ENCODE measurements at places on chromosomes 1 and 21.

DNA sequence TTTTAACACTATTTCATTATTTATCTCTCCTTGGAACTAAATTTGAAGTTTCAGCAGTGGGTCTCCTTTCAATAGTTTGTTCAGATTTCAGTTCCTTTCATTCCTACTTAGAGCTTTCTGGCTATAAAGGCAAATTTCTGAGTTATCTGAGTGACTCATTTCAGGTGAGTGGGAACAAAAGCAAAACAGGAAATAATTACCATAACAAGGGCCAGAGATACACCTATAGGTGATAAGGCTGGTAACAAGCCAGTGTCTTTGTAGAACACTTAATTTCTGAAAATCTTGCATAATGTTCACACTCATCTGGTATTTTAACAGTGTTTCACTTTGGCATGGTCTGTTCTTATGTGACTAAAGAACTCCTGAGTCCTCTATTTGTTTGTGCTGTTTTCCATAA, 64.5 kb upstream of the PRRC2C start:
- DNase-seq = no peak

DNA sequence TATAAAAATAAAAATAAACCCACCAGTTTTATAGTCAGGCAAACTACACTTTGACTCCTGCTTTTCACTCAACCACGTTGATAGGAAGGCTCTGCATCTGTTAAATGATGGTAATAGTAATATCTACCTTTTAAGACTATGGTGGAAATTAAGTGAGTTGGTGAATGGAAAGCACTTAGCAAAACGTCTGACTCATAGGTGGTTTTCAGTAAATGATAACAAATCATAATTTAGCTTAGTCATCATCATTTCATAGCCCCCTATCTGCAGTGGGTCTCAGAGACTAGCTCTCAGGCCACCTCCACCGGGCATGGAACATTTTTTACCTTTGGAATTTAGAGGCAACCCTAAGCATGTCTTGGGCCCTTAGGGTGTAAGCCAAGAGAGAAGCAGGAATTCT, 160.0 kb downstream of the PDE4B start:
- DNase-seq = no peak

DNA sequence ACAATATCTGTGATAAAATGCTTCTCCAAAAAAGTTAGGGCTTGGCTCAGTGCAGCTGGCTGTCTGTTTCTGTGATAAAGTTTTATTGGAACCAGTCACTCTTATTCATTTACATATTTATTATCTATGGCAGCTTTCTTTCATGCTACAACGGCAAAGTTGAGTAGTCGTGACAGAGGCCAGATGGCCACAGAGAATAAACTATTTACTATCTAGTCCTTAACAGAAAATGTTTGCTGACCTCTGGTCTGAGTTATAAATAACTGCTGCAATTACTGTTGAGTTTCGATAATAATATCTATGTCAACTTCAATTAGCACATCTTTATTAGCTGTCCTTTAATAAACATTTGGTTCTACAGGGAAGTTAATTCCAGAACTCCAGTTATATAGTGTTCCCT, 180.2 kb upstream of the RUNX1 start:
- no peak for DNase-seq

- DNase-seq = no peak
These were observed 659 bp downstream of the AGO1 start for GRCh38 chr1:35883635-35884101.

DNA sequence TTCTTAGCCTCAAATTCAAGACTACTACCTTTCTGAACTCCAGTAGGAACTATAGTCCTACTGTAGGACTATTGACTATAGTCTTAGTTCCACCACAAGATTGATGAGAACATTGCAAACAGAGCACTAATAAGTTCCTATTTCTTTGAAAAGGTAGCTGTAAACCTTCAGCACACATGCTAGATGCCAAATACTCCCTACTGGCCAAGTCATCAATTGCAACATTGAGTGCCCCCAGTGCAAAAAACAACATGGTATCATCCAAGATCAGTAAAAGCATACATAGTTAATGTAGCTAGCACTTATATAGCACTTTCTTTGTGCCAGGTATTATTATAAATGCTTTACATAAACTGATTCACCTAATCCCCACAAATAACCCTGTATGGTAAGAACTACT, 99.8 kb downstream of the MRPL39 start:
- DNase-seq = no peak

- DNase-seq = no peak
These were observed 178.0 kb upstream of the IVNS1ABP start for GRCh38 chr1:185495007-185495406.

- peak; percentile 59 for DNase-seq
These were observed 60.2 kb upstream of the CFAP126 start for GRCh38 chr1:161427733-161428516.

DNA sequence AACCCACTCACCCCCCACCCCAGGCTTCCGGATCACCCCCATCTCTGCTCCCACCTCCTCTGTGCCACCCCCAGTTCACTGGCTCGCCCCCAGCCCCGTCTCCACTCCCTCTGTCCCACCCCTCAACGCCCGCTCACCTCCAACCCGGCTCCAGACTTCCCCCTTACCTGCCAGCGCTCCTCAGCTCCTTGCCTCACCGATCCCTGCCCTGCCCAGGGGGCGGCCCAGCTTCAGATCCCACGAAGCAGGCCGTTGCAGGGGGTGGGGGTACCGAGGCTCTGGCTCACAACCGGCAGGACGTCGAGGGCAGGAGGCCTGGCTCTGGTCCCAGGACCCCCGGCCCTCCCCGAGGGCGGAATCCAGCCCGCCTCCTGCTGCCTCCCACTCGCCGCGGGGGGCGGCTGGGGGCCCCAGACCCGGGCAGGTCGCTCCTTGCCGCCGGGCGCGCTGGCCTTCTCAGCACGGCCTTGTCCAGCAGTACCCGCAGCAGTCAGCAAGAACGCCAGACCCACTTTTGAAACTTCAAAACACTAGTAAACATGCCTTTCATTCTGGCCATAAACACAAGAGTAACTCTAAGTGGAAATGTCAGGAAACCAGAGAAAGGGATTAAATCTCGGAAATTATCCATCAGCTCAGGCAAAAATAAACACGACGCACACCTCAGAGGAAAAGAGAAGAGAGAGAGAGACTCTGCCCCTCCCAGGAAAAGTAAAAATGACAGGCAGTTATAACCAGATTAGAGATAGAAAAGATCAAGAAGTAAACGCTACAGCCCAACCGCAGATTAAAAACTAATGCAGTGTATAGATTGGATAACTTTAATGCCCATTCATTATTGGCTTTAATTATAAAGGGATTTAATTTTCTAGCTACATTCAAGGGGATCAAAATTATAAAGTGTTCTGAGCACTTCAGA, 1.0 kb upstream of the FAM89A start:
- DNase-seq = no peak

DNA sequence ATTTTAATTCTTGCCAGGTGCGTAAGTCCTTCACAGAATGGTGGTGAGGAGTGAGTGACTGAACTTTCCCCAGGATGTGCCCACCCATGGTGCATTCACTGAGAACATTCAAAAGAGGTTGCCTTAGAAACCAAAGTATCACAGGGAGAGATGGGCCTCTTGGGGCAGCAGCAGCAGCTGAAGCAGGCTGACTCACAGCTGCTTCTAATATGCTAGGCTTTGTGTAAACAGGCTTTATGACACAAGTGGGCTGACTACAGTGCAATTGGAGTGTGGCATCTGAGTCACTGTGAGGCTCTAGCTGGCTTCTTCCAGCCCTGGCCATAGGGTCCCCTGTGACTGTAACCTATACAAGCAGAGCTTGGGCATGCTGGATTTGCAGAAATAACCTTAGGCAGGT, 12.6 kb downstream of the PIGP start:
- DNase-seq = peak; percentile 98

- DNase-seq = no peak
These were observed 11.4 kb upstream of the LRRC3 start for GRCh38 chr21:44443891-44444285.

- DNase-seq = no peak
These were observed 1535.2 kb downstream of the PLA2G4A start for GRCh38 chr1:188363943-188364342.

DNA sequence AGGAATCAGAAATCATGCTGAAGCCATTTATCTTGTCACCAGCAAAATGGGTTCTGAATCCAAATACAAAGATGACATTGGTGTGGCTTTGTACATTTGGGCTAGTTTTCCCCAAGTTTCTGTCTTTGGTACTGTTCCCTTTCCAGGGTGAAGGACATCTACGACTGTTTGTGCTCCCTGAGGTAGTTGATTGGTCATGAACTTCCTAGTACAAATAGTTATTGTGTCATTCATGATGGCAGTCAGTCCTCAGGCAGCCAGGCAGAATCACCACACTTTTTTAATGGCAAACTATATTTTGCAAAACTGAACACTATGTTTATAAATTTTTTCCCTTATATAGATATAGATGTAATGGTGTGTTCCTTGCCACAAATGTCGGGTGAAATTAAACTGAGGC, 46.0 kb downstream of the CEP350 start:
- DNase-seq = no peak

GRCh38 chr1:94280541-94280940, 43.2 kb upstream of the ARHGAP29 start:
- DNase-seq = no peak
